MCF 10A (cell line): ENCODE measurements at places on chromosomes 2 and 18.

GRCh38 chr2:221896505-221897151 lies 324.5 kb upstream of the EPHA4 start:
- no peak for DNase-seq

DNA sequence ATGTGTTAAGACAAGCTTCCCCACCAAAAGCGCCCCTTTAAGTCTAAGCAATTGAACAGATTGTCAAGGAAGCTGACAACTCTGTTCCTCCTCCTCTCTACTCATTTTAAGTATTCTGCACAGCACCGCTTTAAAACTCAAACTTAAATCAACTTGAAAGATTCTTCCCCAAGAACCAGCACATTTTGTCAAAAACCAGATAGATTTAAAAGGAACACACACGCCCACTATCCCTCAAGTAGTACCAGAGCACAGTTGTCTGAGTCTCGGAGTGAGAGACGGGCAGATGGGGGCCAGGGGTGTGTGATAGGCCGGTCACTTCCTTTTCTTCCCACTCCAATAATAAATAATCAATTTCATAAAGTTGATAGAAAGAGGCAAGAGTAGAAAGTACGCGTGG lies 67.7 kb upstream of the POU3F3 start:
- no peak for DNase-seq

- peak; percentile 10 for DNase-seq
These were observed 216.7 kb upstream of the STON1 start for GRCh38 chr2:48313036-48313877.

DNA sequence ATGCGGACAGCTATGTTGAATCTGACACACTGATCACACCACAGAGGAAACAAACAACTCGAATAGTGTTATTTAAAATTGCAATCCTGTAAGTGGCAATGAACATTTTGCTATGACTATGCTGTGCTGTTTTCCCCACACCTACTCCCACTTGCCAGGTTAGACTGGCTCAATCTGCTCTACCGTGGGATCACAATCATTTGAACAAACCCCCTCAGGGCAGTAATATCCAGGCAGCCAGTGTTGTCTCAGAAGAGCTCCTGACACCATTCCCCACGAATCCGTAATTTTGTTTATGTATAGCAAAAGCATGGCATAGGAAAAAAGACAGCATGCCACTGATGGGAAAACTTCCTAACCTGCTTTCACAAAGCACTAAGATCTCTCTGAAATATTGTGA lies 284.3 kb downstream of the ERBB4 start:
- no peak for DNase-seq

GRCh38 chr2:74599676-74600075 lies 45.2 kb downstream of the DOK1 start:
- no peak for DNase-seq
